Body of pancreas (tissue), 4 donors: ENCODE measurements at places on chromosomes 13 and 19.

DNA sequence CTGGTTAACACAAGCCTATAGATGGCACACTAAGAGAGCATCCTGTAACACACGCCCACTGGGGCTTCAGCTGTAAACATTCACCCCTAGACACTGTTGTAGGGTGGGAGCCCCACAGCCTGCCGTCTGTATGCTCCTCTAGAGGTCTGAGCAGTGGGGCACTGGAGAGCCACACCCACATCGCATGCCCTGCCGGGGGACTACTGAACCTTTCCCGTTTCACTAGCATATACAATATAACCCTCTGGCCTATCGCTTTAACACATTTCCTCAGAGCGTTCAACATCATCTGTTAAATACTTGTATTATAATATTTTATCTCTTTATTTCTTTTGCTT, 73.4 kb downstream of the PCDH9 start:
- no peak for DNase-seq

DNA sequence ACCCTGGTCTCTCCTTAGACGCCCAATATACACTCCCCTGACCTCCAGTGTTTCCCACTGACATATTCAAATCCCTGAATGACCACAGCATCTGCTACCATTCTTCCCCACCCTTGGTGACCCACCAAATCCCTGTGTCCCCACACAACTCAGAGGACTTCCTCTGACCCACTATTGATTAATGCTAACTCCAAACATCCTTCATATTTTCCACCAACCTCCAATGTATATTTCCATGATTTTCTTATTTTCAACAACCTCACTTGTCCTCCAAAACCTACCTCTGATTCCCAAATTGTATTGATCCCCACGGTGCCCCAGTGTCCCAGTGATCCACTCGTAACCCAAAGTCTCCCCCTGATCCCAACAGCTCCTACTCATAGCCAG, 526 bp upstream of the DMWD start:
- DNase-seq: no peak

DNA sequence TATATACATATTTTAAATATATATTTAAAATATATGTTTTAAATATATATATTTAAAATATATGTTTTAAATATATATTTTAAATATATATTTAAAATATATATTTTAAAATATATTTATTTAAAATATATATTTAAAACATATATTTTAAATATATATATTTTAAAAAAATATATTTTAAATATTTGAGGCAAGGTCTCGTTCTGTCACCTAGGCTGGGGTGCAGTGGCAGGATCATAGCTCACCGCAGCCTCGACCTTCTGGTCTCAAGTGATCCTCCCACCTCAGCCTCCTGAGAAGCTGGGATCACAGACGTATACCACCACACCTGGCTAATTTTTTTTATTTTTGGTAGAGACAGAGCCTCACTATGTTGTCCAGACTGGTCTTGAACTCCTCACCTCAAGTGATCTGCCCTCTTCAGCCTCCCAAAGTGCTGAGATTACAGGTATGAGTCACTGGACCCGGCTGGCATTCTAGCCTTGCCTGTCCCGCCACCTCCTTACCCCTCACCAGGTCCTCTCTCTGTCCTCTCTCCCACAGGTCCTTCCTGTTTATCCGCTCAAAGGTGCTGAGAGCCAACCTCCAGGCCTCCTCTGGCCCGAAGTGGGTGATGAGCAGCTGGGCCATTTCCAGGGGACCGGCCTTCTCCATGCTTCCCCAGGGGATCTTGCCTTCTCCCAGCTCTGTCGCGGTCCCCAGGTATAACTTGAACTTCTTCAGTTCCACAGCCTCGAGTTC, 564 bp downstream of the NLRP12 start:
- DNase-seq: no peak

DNA sequence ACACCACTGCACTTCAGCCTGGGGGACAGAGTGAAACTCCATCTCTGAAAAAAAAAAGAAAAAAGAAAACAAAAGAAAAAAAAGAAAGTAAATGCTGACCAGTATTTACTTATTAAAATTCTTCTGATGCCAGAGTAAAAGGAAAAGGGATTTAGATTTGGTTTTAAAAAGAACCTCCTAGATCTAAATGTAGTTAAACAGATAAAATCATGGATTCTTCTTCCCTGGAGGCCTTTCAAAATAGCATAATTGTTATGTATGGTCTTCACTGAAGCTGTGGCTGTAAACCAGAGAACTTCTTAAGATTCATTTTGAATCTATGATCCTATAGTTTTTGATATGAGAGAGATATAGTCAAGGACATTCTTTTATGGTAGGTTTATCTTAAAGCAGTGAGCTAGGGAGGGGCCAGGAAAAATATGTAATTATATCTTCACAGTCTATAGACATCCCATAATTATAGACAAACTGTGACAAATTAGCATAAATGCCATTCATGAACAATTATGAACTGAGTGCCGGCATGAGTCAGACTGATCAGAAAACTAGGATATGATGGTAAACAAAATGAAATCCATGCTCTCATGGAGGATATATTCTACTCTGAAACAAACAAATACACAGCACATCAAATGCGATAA, 14.9 kb upstream of the STK24 start:
- DNase-seq: no peak

DNA sequence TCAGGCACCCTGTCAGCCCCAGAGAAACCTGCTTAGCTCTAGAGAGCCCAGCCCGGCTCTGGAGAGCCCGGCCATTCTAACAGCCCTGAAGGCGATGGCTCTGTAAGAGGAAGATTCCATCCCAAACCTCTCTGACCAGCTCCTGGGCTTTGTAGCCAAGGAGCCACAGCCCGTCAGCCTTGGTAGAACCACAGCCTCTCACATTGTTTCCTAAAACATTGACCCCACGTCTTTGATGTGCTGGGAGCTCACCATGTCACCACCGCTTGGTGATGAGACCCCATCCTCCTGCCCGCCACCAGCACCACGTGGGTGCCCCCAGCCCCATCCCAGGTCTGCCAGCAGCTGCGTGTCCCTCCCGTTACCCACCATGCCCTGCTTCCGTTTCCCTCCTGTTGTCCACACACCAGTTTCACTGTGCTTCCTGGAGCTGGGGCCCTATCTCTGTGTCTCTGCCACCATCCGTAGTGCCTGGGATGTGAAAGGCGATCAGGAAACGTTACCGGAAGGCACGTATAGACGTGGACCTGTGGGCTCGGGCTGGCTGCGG, 94.2 kb upstream of the MCF2L start:
- no peak for DNase-seq

- no peak for DNase-seq
Observed at GRCh38 chr13:111953546-111954178, 113.3 kb upstream of the SOX1 start.

- no peak for DNase-seq
Observed at GRCh38 chr13:93118081-93118615, 108.5 kb upstream of the GPC6 start.

- DNase-seq: peak; percentile 95
Observed at GRCh38 chr13:80341101-80341755, at the start of gene SPRY2. Gene SPRY2 (minus strand): TSS chr13:80341126. CDS start chr13:80337705, 3,421 bp downstream.
